ENCODE measurements at places on chromosomes 3 and 15.

DNA sequence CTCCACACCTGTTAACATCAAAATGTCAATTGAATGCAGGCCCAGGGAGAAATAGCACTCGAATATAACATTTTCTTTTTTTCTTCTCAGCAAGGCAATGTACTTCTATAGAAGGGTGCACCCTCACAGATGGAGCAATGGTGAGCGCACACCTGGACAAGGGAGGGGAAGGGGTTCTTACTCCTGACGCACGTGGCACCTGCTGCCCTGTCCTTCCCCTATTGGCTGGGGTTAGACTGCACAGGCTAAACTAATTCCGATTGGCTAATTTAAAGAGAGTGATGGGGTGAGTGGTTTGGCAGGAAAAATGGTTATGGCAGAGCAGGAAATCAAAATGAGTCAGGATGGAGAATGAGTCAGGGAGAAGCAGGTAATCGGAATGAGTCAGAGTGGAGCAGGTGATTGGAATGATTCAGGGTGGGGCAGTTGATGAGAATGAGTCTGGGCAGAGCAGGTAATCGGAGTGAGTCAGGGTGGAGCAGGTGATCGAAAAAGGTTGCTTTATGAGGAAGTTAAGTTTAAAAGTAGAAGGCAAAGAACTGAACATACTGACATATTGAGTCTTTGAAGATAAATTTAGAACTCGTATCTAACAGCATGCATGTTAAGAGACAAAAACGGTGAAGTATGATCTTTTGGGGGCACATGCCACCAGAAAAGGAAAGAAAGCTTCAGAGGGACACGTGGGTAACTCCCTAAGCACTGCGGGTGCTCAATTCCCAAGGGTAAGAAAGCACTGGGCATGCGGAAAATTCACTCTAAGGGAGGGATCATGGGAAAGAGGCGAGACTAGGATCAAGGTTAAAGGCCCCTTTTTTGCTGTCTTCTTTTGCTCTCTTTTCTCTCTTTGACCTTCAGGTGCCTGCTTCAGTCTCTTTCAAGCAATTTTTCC lies 72.9 kb upstream of the GALNT15 start:
- DNase-seq, result peak; percentile 40

DNA sequence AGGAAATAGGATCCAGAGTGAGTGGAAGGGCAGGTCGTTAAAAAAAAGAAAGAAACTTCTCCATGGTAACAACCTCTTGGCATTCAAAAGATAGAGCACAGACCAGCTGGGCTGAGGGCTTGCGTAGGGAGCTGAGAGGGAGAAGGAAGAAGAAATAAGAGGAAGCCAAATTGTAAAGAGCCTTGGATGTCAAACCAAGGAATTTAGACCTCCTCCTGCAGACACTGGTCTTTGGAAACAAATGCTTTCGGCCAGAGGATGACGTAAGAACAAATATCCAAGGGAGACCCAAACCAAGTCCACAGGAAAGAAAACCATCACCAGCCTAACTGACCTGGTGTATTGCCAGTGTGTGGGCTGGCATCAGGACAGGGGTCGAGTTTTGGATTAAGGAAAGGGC lies 155.2 kb downstream of the UACA start:
- DNase-seq, result no peak

DNA sequence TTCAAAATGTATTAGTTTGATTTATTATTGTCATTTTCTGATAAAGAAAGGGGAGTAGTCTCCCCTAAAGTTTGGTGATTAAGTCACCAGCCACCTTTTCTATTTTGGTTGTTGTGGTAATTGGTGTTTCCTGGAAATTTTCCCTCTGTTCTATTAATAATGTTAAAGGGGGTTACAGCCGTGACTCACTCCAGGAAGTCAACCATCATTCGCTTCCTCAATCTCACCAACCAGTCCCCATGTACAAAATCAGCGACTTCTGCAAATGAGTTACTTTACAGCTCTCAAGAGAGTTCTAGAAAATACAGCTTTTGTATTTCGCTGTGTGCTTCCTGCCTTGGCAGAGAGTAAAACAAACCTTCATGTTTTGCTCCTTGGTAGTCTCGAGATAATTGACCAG lies 285.1 kb downstream of the LPP start:
- DNase-seq, result no peak

DNA sequence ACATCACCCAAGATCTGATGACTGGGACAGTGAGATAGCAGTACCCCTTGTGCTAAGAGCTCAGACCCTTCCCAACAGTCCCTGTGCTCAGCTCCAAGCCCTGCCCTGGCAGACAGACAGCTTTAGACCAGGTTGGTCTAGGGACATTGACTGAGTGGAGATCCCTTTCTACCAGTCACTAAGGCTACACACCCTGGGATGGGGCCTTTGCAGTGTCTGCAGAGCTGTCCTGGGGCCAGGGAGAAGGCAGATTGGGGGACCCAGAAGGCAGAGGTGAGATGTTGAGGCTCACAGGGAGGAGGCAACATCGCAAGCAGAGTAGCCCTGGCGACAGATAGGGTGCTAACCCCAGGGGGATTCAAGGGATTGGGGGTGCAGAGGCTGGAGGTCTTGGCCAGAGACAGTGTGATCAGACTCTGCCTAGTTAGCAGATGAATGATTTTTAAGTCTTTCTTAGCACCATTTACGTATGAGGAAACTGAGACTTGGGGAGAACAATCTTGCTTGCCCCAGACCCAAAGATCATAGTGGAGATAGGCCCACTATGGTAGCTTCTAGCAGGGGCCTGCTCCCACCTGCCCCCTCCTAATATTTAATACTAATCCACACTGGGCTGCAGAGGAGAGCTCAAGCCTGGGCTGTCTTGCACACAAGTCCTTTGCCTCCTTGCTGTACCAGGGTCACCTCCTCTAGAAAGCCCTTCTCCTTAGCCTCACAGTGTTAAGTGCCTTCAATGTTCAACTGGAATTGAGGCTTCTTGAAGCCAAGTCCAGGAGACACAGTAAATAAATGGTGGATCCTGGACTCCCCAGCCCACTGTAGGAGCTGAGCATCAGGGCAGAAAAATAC lies 32.6 kb downstream of the HMCES start:
- DNase-seq, result no peak

GRCh38 chr3:55875113-55875512 lies 388.0 kb upstream of the WNT5A start:
- DNase-seq, result no peak

DNA sequence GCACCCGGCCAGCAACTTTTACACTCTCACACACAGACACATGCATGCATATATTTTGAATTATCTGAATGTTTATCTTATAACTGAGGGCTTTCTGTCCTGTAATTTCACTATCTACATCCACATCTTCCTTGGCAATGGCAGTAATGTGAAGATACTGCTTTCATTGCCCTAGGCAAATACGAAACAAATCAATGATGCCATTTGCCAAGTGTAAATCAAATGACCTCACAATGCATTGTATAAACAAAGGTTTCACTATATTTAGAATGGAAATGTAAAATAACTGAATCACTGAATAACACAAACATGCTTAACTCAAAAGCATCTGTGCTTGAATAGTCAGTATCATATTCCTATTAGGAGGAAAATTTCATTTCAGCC lies 455.6 kb downstream of the TBL1XR1 start:
- DNase-seq, result no peak

DNA sequence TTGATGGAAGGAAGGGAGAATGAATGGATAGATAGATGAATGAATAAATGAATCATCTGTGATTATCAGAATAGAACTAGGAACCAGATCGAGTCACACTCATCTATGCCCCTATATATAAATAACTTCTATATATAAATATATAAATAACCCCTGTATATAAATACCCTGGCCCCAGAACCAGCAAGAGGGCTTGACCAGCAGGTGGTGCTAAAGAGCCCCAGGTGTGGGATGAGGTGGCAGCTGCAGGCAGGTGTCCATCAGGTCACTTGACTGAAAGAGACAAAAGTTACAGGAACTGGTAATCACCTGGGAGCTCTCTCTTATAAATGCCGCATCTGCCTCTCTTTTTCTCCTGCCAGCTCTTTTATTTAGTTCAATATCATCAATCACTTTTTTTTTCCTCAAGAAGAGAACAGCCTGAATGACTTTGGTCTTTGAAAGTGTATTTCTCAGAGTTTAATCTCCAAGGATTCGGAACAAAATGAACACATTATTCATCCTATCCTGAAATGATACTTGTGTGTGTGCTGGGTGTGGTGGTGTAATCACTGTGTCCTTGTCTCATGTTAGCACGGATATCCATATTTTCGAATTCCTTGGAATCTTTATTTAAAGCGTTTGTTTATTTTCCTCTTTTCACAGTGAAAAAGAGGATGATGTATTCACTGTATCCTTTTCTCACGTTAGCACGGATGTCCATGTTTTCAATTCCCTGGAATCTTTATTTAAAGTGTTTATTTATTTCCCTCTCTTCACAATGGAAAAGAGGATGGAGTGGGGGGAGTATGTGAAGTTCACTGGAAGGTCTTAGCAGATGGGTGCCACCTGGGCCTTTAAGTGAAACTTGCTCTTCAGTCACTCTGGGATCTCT lies 35.4 kb upstream of the ATG7 start:
- DNase-seq, result no peak

- DNase-seq, result no peak
Observed at GRCh38 chr15:74555192-74555591, 14.2 kb downstream of the ARID3B start.

- no peak for DNase-seq
Observed at GRCh38 chr15:101322016-101322695, 27.1 kb upstream of the SNRPA1 start.

- DNase-seq, result no peak
Observed at GRCh38 chr3:109140318-109140717, 3.8 kb downstream of the C3orf85 start.

DNA sequence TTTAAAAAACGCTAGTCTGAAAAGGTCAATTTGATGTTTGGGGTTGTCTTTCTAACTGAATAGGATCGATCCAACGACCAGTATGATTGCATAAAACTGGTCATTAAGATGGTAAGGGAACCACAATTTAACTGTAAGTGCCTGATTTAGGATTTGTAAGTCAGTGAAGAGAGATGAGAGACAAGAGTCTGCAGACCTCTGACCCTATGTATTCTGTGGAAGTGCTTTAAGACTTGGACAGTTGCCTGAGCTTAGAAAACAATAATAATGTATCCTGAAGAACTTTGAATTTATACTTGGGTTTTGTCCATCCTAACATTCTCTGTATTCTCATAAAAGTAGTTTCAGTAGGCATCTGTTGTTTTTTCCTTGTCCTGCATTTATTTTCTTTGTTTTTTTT lies 221.4 kb upstream of the SUCLG2 start:
- no peak for DNase-seq

DNA sequence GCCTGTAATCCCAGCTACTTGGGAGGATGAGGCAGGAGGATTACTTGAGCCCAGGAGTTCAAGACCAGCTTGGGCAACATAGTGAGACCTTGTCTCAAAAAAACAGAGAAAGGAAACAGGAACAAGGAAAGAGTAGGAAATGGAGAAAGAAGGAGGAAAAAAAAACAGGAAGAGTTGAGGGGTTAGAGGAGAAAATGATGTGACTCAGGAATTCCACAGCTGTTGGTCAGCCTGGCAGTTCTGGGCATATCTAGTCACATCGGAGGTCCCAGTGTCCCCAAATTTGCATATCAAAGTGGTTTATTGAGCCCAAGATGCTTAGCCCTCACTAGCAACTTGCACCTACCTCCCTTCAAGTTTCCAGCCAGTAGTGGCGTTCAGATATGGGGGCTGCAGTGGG lies 18.8 kb upstream of the JMJD7 start:
- DNase-seq, result no peak

GRCh38 chr3:157319672-157320071 lies 117.0 kb upstream of the PTX3 start:
- DNase-seq, result no peak

GRCh38 chr3:140710711-140711389 lies 33.0 kb downstream of the TRIM42 start:
- DNase-seq, result no peak

DNA sequence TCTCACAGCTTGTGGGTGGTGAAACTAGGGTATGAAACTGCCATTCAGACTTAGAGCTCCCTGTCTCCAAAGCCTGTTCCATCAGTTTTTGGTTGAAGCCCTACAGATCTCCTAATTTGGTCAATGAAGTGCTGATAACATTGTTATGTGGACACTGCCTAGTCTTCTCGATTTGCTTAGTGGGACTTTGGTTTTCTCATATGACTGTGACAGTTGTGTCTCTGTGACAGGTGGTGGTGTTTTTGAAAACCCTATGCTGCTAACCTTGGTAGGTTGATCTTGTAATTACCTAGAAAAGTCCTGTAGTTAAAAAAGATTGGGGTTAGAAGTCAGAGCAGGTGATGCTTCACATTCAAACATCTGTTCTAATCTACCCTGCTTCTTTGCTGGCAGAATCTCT lies 9.2 kb downstream of the PPM1L start:
- DNase-seq, result no peak

GRCh38 chr3:45055411-45056143 lies 29.5 kb downstream of the CLEC3B start:
- no peak for DNase-seq

GRCh38 chr3:16011376-16011775 lies 163.1 kb upstream of the GALNT15 start:
- DNase-seq, result no peak

DNA sequence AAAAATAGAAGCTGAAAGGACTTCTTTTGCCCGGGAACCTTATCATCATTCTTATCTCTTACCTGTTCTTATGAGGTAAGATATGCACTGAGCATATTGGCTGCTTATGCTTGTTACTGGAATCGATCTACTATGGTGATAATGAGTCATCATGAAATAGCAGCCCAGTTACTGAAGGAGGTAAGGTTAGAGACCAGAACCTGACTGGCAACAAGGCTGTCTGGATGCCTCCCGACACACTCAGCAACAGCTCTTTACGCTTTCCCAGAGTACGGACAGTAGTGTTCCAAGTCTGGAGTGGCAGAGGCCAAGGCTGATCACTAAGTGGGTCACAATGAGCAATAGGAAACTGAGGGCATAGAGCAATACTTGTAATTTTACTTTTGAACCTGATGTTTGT lies 314.1 kb downstream of the NLGN1 start:
- peak; percentile 14 for DNase-seq

DNA sequence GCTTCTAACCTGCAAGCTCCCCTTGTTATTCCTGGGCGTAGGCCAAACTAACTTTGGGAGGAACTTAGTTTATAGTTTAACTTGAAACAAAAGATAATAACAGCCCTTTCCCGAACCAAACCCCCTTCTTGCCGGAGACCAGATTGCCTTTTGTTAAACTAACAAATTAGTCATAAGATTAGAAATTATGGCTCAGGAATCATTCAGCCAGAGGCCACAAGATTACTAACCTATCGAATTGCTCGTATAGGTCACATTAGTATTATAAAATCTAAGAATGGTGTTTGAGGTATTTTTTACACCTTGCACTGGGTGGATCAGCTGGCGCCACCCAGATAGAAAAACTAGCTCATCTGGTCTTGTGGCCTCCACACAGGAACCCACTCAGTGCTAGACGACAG lies 65.3 kb upstream of the RAP2B start:
- DNase-seq, result no peak

GRCh38 chr3:73401059-73401458 lies 223.7 kb downstream of the PDZRN3 start:
- no peak for DNase-seq

GRCh38 chr3:10977892-10978510 lies 14.5 kb upstream of the SLC6A1 start:
- DNase-seq, result no peak

GRCh38 chr3:14153663-14154062 lies 24.7 kb downstream of the XPC start:
- DNase-seq, result no peak

Measured in retinal pigment epithelial cell (primary cell).